ENCODE measurements at places on chromosomes 4 and X.

- no peak for DNase-seq
Measured at GRCh38 chr4:101993842-101994775, 203.6 kb downstream of the BANK1 start.

GRCh38 chr4:102815981-102816380 is 11.4 kb downstream of the UBE2D3 start:
- DNase-seq = no peak

GRCh38 chrX:113384628-113385027 is 544.0 kb upstream of the AMOT start:
- DNase-seq = no peak

GRCh38 chr4:177907736-177908424 is 465.6 kb upstream of the AGA start:
- no peak for DNase-seq

GRCh38 chr4:20326460-20326859 is 74.8 kb downstream of the SLIT2 start:
- DNase-seq = no peak

GRCh38 chrX:122866532-122866931 is 317.5 kb upstream of the GRIA3 start:
- no peak for DNase-seq

GRCh38 chrX:115952417-115953092 is 218.0 kb upstream of the AGTR2 start:
- DNase-seq = no peak

DNA sequence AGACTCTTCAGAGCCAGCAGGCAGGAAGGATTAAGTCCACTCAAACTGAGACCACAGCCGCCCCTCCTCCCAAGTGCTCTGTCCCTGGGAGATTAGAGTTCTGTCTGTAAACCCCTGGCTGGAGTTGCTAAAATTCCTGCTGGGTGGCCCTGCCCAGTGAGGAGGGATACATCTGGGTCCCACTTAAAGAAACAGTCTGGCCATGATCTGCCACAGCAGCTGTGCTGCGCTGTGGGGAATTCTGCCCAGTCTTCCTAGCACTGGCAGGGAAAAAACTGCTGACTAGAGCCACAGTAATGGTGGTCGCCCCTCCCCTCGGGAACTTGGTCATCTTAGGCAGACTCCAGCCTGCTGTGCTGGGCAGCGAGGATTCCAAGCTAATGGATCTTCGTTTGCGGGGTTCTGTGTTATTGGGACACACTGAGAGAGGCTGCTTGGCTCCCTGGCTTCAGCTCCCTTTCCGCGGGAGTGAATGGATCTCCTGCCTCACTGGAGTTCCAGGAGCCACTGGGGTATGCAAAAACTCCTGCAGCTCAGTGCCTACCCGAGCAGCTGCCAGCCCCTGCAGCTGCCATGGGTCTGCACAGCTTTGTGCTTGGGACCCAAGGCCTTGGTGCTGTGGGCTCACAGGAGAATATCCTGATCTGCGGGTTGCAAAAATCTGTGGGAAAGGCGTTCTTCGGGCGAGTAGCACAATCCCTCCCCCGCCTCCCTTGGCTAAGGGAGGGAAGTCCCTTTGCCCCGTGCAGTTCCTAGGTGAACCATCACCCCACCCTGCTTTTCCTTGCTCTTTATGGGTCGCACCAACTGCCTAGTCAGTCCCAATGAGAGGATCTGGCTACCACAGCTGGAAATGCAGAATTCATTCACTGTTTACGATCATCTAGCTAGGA is 15.7 kb downstream of the ZXDB start:
- no peak for DNase-seq

- no peak for DNase-seq
Measured at GRCh38 chr4:3276986-3277385, 15.8 kb upstream of the RGS12 start.

DNA sequence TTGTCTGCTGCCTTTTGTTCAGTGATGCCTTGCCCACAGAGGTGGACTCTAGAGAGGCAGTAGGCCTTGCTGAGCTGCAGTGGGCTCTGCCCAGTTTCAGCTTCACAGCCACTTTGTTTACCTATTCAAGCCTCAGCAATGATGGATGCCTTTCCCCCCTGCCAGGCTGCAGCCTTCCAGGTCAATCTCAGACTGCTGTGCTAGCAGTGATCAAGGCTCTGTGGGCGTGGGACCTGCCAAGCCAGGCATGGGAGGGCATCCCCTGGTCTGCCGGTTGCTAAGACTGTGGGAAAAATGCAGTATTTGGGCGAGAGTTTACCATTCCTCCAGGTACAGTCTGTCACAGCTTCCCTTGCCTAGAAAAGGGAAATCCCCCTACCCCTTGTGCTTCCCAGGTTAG is 175.2 kb upstream of the PBDC1 start:
- DNase-seq = no peak

GRCh38 chr4:76067652-76068286 is 6.7 kb upstream of the ART3 start:
- DNase-seq = peak; percentile 22

GRCh38 chr4:156362581-156362980 is 408.9 kb upstream of the CTSO start:
- no peak for DNase-seq

- DNase-seq = no peak
Measured at GRCh38 chr4:101236097-101236496, 111.2 kb downstream of the PPP3CA start.

- DNase-seq = no peak
Measured at GRCh38 chr4:126409746-126410145, 1095.0 kb downstream of the FAT4 start.

DNA sequence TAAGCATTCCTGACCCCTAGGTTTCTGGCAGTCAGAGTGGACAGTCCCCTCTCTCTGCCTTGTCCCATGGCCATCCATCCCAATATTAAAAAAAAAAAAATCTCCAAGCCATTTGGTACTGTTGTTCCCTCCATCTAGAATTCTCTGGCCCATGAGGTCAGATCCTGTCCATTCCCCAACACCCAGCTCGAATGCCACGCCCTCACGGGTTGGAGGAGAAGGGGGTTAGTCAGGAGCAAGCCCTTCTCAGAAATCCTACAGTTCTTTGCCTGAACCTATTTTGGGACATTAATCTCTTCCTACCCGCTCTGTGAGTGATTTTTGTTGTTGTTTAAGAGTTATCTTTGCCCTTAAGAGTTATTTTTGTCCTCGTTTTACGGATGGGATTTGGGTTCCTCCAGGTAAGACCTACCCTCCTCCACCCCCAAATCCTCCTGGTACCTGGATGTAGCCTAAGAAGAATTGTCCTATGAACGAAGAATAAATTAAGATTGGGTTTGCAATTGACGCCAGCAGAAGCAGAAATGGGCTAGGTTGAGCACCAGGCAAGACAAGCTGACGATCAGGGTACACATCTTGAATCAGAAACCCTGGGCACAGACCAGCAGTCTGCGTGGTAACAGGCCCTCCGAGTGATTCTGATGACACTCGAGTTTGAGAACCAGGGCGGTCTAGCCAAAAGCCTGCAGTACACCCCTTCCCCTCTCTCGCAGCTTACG is 977 bp downstream of the RNF175 start:
- DNase-seq = no peak

GRCh38 chr4:105458001-105458400 is 15.9 kb downstream of the PPA2 start:
- no peak for DNase-seq

GRCh38 chr4:127049526-127049925 is 583.2 kb upstream of the INTU start:
- DNase-seq = no peak

- no peak for DNase-seq
Measured at GRCh38 chr4:124710015-124710741, 2.4 kb downstream of the ANKRD50 start.

GRCh38 chrX:136159611-136160025 is 12.3 kb downstream of the FHL1 start:
- no peak for DNase-seq

- no peak for DNase-seq
Measured at GRCh38 chrX:135518161-135518560, 2.3 kb upstream of the INTS6L start.

DNA sequence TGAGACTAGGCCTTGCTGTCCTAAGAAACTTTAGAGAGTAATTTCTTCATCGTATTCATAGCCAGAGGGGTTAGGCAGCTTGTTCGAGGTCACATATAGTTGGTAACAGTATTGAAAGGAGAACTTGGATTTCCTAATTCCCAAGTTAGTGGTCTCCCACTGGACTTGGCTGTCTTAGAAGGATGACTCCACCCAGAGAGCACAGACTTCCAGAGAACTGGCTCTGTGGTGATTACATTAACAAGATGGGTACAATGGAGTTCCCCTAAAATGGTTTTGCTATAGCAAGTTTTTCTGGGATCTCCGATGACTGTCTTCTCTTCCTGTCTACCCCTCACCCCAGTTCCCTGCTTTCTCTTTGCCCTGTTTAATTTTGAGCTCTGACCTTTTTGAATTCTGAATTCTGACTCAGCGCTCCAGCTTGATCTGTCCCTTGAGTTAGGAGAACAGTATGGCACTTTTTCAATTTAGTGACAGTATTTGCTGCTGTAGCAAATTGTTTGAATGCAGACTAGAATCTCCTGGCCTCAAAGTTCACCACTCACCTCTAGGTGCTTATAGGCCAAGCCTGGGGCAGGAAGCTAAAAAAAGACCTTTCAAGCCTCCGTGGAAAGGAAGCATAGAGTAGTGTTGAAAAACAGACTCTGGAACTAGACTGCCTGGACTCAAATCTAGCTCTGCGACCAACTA is 6.9 kb downstream of the MSN start:
- DNase-seq = no peak

GRCh38 chr4:106329041-106329618 is 12.8 kb downstream of the AIMP1 start:
- no peak for DNase-seq

DNA sequence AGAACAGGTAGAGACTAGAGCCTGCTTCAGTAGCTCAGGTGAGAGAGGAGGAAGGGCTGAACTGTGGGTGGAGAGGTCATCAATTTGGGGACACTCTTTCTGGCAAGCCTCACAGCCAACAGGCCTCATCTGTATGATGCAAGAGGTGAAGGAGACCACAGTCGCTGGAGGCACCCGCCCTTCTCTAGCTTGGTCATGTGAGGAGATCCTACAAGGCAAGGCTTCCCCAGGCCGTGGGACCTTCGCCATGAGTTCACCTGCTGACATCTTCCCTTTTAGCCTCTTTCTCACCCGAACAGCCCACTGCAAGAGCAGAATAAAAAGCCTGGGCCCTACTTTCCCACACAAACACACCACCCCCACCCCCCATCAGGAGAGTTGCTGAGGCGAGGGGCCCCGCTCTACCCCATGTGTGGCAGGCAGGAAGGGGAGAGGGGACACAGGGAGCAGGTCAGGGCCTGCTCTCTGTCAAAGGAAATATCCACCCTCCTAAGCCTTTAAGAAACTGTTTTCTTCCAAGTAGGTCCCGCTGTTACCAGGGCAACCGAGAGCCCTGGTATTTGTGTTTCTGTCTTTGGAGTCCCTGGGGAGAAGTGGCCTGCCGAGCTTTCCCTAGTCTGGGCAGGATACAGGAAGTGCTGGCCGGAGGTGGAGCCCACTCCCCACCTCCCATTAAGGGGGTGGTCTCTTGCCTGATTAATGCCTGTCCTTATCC is 8.1 kb downstream of the RTL5 start:
- no peak for DNase-seq

GRCh38 chrX:30620980-30621618 is 32.1 kb upstream of the GK start:
- no peak for DNase-seq

DNA sequence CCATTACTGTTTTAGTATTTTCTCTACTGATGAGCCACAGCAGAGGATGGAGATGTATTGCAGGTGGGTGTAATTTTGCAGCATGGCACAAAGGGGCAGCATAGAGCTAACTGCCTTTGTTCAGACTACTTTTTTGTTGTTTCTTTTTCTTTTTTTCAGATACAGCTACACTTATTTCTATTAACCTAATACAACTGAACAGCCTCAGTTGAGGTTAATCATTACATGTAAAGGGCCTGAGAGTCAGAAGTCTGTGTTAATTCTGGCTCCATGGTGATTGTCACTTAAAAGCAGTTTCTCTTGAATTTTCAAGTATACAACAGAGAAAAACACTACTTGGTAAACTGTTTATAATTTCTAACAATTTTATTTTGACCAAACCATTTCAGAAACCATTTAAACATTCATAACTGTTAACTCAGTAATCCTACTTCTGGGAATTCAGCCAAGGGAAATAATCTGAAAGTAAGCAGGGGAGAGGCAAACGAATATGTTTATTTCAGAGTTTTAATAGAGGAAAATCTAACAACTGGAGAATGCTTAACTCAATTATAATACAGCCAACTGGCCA is 13.9 kb upstream of the PPEF2 start:
- DNase-seq = no peak

DNA sequence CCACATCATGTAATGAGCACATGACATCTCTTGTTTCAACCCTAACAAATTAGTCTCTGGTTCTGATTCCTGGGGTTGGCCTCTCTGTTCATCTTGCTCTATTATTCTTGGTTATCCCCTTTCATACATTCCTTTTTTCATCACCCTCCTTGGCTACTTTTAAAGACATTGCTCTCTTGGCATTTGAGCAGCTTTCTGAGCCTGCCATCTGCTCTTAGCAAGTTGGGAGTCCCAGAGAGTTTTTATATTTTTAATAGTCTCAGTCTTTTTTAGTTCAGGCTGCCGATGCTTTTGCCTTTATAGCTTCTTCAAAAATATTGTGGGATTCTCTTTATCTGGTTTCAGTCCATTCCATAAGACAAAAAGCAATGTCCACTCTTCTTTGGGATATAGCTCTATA is 1270.9 kb downstream of the ADGRL3 start:
- DNase-seq = no peak

- DNase-seq = no peak
Measured at GRCh38 chr4:17616283-17616682, 1.8 kb downstream of the MED28 start.

DNA sequence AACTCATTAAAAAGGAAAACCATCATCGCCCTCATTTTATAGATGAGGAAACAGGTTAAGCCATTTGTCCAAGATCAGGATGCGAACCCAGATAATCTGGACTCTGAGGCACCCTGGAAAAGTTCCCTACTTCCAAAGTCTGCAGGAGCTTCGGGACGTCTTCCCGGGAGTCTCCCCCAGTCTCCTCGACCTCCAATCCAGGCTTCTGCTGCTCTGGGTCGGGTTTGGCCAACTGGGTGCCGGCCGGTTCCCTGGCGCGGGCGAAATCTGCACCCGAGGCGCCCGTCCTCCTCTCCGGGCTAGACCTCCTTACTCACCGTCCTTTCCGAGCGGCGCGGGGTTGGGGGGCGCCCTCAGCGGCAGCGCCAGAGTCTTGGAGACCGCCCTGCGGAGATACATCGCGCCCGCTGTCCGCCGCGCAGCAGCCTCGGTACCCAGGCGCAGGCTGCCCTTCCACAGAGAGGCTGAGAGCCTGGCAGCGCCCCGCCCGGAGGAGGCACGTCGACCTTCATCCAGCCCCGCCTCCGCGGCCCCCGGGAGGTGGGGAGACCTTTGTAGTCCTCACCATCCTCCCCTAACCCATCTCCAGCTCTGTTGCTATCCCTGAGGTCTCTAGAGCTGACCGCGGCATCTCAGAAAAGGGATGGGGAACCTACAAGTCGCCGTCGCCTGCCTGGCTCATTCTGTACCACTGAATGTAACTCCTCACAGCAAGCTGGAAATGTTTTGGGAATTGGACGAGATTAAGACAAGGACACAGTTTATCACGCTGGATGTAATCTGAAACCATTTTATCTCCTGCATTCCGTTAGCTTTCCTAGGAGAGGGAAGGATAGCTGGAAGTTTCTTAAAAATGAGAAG is at the start of gene MGARP:
Gene MGARP, minus strand, starts transcription at position 466 of the 861 bp plus-strand sequence. Its CDS starts 67 bp downstream, at position 399.
- DNase-seq = no peak

GRCh38 chr4:2617955-2618354 is 81.5 kb downstream of the FAM193A start:
- no peak for DNase-seq
